Activated CD8-positive, alpha-beta T cell treated with anti-CD3 and anti-CD28 coated beads, Interleukin-2, amount 10 ng/mL, durations not matched to agents 7 days and 5 days (primary cell): ENCODE measurements at places on chromosomes 16 and 17.
A peak's percentile ranks its signal among the peaks of the same experiment; 100 is the strongest.

DNA sequence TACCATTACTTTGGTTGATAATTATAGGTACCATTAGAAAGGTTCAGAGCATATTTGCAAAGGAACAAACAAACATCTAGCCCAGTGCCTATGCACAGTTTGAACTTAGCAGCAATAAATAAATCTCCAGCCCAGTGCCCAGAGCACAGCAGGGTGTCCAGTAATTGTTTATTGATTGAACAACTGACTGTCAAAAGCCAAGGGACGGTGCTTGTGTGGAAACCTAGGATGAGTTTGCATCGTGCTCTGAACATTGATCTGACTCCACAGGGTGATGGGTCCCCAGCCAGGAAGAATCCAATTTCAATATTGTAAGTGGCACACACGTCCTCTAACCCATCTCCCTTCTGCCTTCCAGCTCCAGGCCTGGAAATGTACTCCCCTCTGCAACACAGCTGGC lies 625.5 kb upstream of the C16orf82 start:
- DNase-seq, result no peak
- H3K36me3 ChIP-seq, result no peaks in the 10 kb centered on the region
- H3K27me3 ChIP-seq, result peaks cover 6% of the 10 kb centered on the region
- no peak overlapping the region for H3K27ac ChIP-seq
- H3K4me1 ChIP-seq, result no peaks in the 10 kb centered on the region

DNA sequence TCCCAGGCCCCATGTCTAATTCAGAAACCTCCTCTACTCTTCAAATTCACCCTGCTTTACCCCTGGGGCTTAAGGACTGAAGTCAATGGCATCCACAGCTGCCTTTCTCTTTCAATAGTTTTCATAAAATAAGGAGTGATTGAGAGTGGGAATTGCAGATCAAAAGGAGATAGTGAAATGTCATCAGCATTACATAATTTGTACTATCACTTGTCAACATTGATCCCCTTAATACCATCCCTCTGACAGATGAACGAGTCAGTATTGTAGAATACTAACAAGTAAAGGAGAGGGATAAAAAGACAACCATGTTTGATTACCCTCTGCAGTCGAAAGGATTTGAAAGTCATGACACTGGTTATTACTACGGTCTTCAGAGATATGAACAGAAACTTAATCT lies 212.4 kb downstream of the TMEM114 start:
- no peaks in the 10 kb centered on the region for H3K4me1 ChIP-seq
- H3K27me3 ChIP-seq, result no peaks in the 10 kb centered on the region
- DNase-seq, result no peak
- H3K36me3 ChIP-seq, result no peaks in the 10 kb centered on the region
- H3K4me3 ChIP-seq, result no peak overlapping the region
- H3K27ac ChIP-seq, result no peak overlapping the region

GRCh38 chr17:57966875-57967274 lies 11.7 kb upstream of the CUEDC1 start:
- no peaks in the 10 kb centered on the region for H3K36me3 ChIP-seq
- DNase-seq, result no peak
- peaks cover 20% of the 10 kb centered on the region for H3K27me3 ChIP-seq

DNA sequence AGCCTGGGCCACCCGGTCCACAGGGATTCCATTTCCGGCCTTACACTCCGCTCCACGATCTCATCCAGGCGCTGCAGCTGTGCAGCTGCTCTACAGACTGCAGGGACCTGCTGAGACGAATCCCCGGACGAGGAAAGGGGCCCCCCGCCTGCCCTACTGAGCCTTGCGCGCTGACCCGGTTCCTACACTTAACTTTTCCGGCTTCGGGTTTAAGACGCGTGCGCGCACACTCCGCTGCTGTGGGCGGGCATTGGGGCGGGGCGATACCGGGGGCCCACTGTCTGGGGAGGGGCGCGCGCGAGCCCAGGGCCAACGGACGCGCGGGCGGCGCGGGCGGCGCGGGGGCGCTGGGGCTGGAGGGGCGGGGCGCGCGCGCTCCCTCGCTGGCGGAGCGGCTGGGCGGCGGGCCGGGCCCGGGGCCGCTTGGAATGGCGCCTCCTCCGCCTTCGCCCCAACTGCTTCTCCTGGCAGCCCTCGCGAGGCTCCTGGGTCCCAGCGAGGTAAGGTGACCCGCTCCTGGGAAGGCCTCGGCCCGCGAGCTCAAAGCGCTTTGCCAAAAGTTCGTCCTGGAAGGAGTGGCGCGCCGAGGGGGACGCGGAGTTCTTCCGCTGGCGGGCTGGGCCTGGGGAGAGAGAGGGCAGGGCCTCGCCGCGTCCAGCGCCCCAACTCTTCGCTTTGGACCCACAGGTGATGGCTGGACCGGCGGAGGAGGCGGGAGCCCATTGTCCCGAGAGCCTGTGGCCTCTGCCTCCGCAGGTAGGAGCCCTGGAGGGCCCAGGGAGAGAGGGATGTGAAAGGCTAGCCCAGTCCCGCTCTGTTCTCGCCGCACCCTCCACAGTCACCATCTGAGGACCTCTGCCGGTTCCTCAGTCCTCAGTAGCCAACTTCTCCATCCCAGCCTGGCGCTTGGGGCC lies at the start of gene TP53I13:
Gene TP53I13 (plus strand): TSS at position 371 of the 914 bp plus-strand sequence. CDS start 58 bp downstream, at position 429.
- H3K36me3 ChIP-seq, result peaks cover 30% of the 10 kb centered on the region
- peak; percentile 92 for DNase-seq
- H3K27me3 ChIP-seq, result no peaks in the 10 kb centered on the region
- H3K27ac ChIP-seq, result peak within 1 kb of the TSS; percentile 98
- peak within 1 kb of the TSS; percentile 94 for H3K4me3 ChIP-seq
